Naive B cell (primary cell): ENCODE measurements at places on chromosomes 6 and 20. TPM values are rescaled to one million over a fixed set of nuclear protein-coding genes. Genes with fewer than 3 reads are reported as not detected.

The PXMP4 gene
- polyA plus RNA-seq, result 8.7 TPM

The VSTM2L gene
- not detected for polyA plus RNA-seq

The CSNK2B gene
- polyA plus RNA-seq, result 299 TPM

The CCM2L gene
- not detected for polyA plus RNA-seq

The C6orf58 gene
- polyA plus RNA-seq, result not detected
